ENCODE measurements at places on chromosomes 4 and X. TPM values are rescaled to one million over a fixed set of nuclear protein-coding genes. Genes with fewer than 3 reads are reported as not detected.

- H3K27ac ChIP-seq: no peak overlapping the region
- no peaks in the 10 kb centered on the region for H3K4me1 ChIP-seq
- no peak for DNase-seq
- H3K36me3 ChIP-seq: no peaks in the 10 kb centered on the region
These were observed 152.5 kb upstream of the DCAF8L1 start for GRCh38 chrX:28133763-28134162.

The PGAM4 gene
- not detected for total RNA-seq

The SH3TC1 gene
- 5.4 TPM for total RNA-seq

The GAGE2A gene
- not detected for total RNA-seq

DNA sequence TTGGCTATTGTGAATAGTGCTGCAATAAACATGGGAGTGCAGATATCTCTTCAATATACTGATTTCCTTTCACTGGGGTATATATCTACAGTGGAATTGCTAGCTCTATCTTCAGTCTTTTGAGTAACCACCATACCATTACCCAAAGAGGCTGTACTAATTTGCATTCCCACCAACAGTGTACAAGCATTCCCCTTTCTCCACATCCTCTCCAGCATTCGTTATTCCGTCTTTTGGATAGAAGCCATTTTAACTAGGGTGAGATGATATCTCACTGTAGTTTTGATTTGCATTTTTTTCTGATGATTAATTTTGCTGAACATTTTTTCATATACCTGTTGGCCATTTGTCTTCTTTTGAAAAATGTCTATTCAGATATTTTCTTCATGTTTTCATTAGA is 110.3 kb downstream of the PRDM5 start:
- no peak for DNase-seq
- H3K4me3 ChIP-seq: no peak overlapping the region
- no peak overlapping the region for H3K27ac ChIP-seq
- H3K27me3 ChIP-seq: no peaks in the 10 kb centered on the region

GRCh38 chr4:73387552-73387951 is 16.5 kb upstream of the ALB start:
- H3K27me3 ChIP-seq: no peaks in the 10 kb centered on the region
- H3K27ac ChIP-seq: no peak overlapping the region

The ADAM29 gene
- 0.29 TPM for total RNA-seq

DNA sequence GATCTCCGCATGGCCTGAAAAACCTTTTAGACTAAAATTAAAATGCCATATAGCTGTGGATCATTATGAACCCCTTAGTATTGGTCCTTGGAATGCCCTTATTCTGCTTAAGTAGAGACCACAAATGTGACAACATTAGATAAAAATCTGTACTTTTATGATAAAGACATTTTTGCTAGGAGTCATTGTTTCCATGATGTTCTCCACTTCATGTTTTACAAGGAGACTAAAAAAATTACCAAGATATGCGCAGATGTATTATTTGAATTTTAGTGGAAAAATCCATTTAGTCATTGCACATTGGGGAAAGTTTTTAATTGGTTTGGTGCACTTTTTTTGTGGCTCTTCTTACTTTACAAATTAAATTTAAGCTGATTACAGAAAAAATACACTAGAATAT is 85.1 kb upstream of the HPRT1 start:
- DNase-seq: no peak
- peaks cover 8% of the 10 kb centered on the region for H3K36me3 ChIP-seq
- H3K4me3 ChIP-seq: peak overlapping the region; percentile 88
- no peaks in the 10 kb centered on the region for H3K4me1 ChIP-seq
- H3K27me3 ChIP-seq: no peaks in the 10 kb centered on the region
